ENCODE measurements at places on chromosomes 2 and 18.

DNA sequence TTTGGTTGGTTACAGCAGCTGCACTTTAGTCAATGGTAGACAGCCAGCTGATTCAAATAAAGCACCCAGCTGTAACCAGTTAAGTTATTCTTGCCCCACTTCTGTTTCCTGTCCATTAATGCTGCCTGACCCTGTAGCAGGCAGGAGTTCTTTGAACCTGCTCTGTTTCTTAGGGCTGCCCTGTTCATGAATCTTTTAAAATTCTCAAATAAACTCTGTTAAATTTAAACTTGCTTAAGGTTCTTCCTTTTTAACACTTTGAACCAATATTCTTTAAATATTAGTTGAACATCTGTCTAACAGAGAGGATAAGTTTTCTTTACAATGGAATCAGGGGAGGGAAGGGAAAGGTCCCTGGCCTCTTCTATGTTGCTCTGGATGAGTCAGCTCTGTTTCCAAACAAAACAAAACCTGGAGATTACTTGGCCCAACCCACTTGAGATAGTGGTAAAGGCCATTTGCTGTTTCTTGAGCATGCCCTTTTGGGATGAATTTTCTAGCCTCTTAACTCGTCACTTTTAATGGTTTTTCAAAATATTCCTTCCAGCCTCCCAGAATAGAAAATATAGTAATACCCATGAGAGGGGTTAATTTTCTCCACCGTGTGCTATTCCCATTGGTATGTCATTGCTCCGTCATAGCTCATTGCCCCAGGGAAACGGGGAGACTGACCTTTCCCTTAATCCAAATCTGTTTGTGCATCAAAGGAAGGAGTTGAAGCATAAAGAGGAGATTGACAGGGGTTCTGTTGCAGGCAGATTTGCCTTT lies 112.1 kb upstream of the FHL2 start:
- DNase-seq: no peak

GRCh38 chr2:160289126-160289525 lies 89.1 kb upstream of the ITGB6 start:
- no peak for DNase-seq

DNA sequence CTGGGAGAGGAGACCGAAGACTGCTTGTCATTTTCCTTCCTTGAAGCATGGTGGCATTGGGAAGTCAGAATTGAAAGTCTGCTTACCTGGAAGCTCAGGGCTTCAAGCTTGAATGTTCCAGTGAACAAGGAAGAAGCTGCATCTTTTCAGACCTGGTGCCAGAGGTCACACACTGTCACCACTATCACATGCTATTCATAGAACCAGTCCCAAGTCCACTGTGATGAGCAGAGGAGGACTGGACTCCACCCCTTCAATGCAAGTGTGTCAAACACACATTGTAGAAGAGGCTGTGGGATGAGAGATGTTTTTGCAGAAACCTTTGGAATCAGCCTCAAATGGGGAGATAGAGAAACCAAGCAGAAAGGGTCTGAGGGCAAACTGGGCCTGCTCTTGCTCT lies 81.4 kb downstream of the LYPD1 start:
- DNase-seq: no peak

DNA sequence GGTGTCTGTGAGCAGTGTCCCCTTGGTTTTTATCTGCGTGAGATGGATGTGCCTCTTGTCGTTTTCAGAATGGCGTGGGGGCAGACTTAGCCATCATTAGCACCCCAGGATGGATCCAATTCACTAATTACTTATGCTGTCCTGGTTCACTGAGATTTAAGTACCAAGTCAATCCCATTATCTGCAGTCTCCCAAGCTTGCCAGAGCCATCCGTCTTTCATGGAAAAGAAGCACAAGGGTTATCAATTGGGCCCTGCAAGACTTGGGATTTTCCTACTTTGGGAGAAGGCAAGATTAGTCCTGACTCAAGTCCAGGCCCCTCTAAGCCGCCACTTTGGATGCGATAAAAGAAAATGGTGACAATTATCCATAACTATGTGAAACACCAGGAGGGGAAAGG lies 404.0 kb downstream of the TMEM182 start:
- DNase-seq: no peak

DNA sequence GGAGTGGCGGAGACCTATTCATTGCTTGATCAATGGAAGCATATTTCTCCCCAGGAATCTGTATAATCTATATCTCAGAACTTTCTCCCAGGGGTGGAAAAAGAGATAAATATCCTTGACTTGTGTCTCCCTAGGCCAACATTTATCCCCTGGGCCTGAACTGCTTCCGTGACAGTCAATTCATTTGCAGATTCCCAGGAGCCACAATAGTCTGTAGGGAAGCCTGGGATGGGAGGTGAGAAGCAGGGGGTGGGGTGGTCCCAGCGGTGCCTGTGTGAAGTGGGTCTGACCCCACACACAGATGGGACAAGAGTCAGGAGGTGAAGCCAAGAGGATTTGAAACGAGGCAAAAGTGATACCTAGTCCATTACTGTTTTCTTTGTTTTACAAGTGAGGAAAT lies 166.8 kb downstream of the DPP10 start:
- DNase-seq: no peak

DNA sequence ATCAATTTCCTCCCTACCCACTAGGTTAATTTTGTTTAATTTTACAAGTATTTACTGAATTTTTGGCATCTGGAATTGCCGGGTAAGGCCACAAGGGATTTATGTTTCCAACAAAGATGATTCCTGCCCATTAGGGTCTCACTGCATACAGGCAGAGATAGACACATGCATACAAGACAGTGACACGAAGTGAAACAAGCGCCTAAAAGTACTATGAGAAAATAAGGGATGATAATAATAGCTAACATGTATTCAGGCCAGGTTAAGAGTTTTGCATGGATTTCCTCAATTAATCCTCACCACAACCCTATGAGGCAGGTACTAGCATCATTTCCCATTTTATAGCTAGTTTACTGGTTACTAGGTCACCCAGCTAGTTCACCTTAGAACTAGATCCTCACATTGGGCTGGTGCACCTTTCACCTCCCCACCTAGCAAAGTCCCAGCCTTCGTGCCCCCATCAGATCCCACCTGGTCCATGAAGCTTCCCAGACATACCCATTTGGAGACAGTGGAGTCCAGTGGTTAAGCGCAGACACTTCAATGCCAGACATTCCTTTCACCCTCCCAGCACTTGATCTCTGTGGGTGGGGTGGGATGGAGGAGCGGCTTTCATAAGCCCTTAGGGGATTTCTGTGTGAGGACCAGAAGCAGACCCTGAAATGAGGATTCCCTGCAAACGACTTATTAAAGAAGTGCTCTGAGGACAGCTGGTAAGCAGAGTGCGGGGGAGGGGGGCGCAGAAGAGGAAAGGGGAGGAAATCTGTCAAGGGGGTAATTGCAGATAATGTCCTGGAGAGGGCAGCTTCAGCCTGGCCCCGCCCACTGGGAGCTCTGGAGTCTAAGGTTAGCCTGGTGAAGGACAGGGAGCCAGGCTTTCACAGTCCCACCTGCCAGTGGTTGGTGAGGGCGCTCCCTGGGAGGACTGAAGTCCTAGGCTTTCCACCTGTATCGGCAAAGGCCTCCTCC lies 5.8 kb upstream of the DGUOK start:
- no peak for DNase-seq

GRCh38 chr2:129912871-129913694 lies 66.4 kb upstream of the RAB6C start:
- no peak for DNase-seq

- DNase-seq: no peak
These were observed 6.7 kb downstream of the INO80C start for GRCh38 chr18:35490894-35491699.

- no peak for DNase-seq
These were observed at the start of gene IMPA2 for GRCh38 chr18:11981192-11981542. TSS of gene IMPA2 (plus strand) at chr18:11981507. CDS start at chr18:11981670, 163 bp downstream.

- DNase-seq: no peak
These were observed 757 bp downstream of the HDHD2 start for GRCh38 chr18:47149457-47150028.

DNA sequence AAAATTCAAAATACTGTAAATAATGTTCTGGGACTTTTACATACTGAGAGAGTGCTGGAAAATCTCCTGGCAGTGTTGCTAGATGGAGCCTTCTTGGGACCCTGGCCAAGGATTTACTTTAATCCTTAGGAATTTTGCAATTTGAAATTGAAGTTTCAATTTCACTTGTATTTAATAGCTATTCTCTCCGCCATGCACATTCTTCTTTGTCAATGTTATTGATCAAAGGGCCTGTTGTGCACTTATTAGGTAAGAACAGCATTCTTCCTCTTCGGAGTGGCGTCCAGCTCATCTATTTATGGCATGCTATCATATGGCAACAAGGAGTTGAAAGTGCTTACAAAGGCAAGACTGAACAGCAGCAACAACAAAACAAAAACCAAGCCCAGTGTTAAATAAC lies 40.1 kb upstream of the SOS1 start:
- DNase-seq: no peak

GRCh38 chr2:161426455-161426921 lies 10.4 kb downstream of the TBR1 start:
- no peak for DNase-seq

GRCh38 chr2:179022685-179023084 lies 27.3 kb downstream of the CCDC141 start:
- no peak for DNase-seq

GRCh38 chr18:79779021-79779699 lies 18.6 kb upstream of the KCNG2 start:
- DNase-seq: no peak

Data from stimulated activated CD8-positive, alpha-beta memory T cell treated with anti-CD3 and anti-CD28 coated beads, Interleukin-7, amount 100 ng/mL, for 24 hours (primary cell).